Spinal cord (tissue), 10 donors: ENCODE measurements at places on chromosomes 5 and 9. TPM values are rescaled to one million over a fixed set of nuclear protein-coding genes. Genes with fewer than 3 reads are reported as not detected.

The NR5A1 gene
- 0.09 TPM for polyA plus RNA-seq

The FBXL7 gene
- 29.8 TPM for polyA plus RNA-seq

The NACC2 gene
- polyA plus RNA-seq = 40.9 TPM

The ROR2 gene
- polyA plus RNA-seq = 4.8 TPM

The SV2C gene
- polyA plus RNA-seq = 39.4 TPM

The OLFM1 gene
- polyA plus RNA-seq = 285 TPM

The AGXT2 gene
- 0.21 TPM for polyA plus RNA-seq

The C7 gene
- polyA plus RNA-seq = 8.9 TPM

The MEIKIN gene
- 0.36 TPM for polyA plus RNA-seq

The FYB1 gene
- 12.7 TPM for polyA plus RNA-seq

The CKS2 gene
- polyA plus RNA-seq = 46.2 TPM

The CKMT2 gene
- 3.8 TPM for polyA plus RNA-seq

The NPR2 gene
- polyA plus RNA-seq = 39.5 TPM

The SYK gene
- polyA plus RNA-seq = 4.0 TPM
